Sigmoid colon (tissue), 7 donors: ENCODE measurements at places on chromosomes 1 and 21.

GRCh38 chr1:83818916-83819315, 180.0 kb downstream of the TTLL7 start:
- H3K4me1 ChIP-seq = no peaks in the 10 kb centered on the region
- H3K36me3 ChIP-seq = no peaks in the 10 kb centered on the region
- H3K27ac ChIP-seq = no peak overlapping the region
- no peak overlapping the region for H3K4me3 ChIP-seq

- no peak overlapping the region for H3K4me3 ChIP-seq
- no peaks in the 10 kb centered on the region for H3K4me1 ChIP-seq
- no peaks in the 10 kb centered on the region for H3K27me3 ChIP-seq
- DNase-seq = peak; percentile 88
- H3K36me3 ChIP-seq = no peaks in the 10 kb centered on the region
- no peak overlapping the region for H3K27ac ChIP-seq
Measured at GRCh38 chr1:116485071-116485735, 85.6 kb downstream of the CD58 start.

DNA sequence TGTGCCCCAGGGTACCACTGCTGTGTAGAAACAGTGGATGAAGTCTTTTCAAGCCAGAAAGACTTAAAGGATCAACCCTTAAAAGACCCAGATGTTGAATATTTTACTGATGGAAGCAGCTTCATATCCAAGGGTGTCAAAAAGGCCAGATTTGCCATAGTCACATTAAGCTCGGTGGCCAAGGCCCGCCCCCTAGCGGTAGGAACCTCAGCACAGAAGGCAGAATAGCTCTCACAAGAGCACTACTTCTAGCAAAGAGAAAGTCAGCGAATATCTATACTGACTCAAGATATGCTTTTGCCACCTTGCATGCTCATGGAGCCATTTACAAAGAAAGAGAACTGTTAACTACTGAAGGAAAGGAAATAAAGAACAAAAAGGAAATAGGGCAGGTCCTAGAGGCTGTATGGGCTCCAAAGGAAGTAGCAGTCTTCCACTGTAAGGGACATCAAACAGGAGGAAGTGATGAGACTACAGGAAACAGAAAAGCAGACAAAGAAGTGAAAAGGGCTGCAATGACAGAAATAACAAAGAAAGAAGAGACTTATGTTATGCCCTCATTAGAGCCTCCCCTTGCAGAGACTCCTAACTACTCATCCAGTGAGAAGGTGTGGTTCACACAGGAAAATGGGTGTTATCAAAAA, 90.5 kb downstream of the LIPI start:
- no peaks in the 10 kb centered on the region for H3K36me3 ChIP-seq
- DNase-seq = no peak
- H3K4me1 ChIP-seq = no peaks in the 10 kb centered on the region
- H3K27me3 ChIP-seq = no peaks in the 10 kb centered on the region
- H3K27ac ChIP-seq = no peak overlapping the region

DNA sequence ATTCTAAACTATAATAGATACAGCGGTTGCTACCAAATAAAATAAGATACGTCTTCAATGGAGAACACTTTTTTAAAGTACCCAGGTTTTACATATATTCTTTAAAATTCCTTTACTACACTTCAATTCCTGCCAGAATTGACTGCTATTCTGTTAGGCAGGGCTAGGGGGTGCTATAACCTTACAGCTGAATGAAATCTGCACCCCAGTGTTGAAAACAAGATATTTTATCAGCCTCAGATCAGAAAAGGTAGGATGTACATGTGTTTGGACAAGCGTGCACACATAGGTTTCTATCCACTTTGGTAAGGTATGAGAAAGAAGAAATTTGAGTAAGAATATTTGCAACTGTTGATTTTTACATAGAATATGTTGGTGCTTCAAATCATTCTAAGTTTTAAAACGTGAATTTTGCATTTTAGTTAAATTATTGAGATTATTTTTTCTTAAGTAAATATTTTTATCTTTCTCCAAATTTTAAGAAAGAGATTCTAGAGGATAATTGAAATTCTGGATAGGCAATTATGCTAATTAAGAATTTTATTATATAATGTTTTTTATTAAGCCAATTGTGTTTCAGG, 490.8 kb upstream of the ADGRL4 start:
- DNase-seq = no peak
- H3K27me3 ChIP-seq = no peaks in the 10 kb centered on the region
- no peak overlapping the region for H3K4me3 ChIP-seq
- no peaks in the 10 kb centered on the region for H3K36me3 ChIP-seq
- H3K4me1 ChIP-seq = no peaks in the 10 kb centered on the region

DNA sequence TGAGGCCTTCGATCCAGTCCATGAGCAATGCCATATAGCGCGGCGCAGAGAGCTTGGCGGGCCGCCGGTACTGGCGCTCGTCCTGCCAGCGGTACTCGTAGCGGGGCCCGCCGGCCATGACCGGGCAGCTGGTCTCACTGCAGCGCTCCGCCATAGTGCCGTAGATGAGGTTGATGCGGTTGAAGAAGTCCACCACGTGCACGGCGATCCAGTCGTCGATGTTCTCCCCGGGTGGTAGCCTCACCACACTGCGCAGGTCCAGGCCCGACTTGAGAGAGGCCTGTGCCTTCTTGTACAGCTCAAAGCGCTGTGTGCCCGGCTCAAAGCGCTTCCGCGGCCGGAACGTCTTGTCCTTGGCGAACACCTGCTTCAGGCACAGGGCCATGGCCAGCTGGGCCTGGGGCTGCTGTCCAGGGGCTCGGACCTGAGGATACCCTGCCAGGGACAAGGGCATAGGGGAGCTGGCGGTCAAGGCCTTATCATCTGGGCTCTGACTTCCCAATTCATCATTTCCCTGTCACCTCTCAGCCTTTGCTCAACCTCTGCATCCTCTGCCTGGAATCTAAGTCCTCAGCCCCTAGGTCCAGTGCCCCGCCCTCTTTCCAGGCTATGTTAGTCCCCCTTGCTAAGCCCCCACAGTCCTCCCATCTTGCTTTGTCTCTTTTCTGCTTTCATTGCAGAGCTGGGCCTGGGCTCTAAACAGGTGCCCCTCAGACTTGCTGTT, 3.5 kb downstream of the MOB3C start:
- peaks cover 22% of the 10 kb centered on the region for H3K36me3 ChIP-seq
- H3K4me3 ChIP-seq = no peak overlapping the region
- H3K27ac ChIP-seq = peak overlapping the region; percentile 74
- H3K4me1 ChIP-seq = peaks cover 51% of the 10 kb centered on the region
- no peaks in the 10 kb centered on the region for H3K27me3 ChIP-seq
- peak; percentile 60 for DNase-seq
